D341Med (cell line): ENCODE measurements at places on chromosomes 3 and 15.

- DNase-seq = no peak
Measured at GRCh38 chr15:68725736-68726135, 95.0 kb downstream of the ANP32A start.

- DNase-seq = no peak
Measured at GRCh38 chr3:192187485-192188051, 539.8 kb downstream of the FGF12 start.

DNA sequence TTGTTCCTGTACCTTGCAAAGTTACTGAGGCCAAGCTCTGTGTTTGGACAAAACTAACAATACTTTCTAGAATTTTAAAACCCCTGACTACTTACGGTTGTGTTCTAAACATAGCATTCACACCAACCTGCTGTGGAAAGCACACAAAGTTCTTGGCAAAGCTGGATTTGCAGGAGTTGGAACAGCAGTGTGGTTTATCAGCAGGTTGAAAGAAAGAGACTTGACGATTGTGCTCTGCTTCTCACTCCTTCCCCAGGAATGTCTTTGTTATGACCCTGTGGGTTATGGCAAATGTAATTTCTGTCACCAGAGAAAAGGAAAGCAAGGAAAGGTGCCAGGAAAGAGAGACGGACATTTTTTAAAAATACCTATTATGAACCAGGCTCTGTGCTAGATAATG is 165.5 kb upstream of the TGFBR2 start:
- DNase-seq = no peak

DNA sequence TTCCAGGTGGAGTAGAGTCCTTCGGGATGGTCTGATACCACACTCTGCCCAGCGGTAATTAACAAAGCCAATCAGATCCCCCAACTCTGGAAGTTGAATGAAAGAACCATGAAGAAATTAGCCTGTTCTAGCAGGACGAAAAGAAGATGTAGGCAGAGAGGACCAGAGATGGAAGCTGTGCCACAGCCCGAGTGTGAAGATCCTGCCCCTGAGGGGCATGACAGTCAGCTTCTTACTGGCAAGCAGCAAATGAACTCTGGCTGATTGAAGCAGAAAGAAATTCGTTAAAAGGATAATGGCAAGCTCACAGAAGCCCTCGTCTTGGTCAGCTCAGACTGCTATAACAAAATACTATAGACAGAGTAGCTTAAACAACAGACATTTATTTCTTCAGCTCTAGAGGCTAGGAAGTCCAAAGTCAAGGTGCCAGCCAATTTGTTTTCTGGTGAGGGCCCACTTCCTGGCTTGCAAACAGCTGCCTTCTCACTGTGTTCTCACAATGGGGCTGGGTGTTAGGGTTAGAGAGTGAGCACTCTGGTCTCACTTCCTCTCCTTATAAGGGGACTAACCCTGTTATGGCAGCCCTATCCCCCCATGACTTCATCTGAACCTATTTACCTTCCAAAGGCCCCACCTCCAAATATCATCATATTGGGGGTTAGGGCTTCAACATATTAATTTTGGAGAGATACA is 307.1 kb downstream of the VPS13C start:
- no peak for DNase-seq

DNA sequence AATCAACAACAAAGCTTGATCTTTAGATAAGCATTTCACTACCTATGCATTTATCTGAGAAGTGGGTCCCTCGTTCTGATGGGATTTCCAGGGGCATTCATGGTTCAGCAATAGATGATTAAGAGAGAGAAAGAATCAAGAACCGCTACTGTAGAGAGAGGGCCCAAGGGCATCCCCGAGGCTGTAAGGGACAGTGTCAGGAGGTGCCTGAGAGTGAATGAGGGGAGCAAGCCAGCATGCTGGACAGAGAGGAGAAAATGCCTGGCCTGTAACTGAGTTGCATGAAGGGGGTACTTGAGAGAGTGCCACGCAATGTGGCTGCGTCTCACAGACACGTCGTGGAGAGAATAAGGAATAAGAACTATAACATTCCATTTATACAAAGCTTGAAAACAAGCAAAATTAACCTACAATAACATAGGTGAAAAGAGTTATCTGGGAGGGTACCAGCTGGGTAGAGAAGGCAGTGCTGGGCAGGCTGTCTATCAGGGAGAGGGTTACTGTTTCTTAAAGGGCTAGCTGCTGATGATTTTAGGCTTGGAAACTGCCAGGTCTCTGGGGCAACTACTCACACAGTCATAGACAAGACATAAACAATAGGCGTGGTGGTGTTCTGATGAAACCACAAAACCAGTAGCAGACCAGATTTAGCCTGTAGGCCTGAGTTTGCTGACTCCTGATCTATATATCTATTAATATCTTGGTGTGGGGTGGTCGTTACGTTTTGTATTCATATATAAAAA is 374.6 kb upstream of the CFAP20DC start:
- no peak for DNase-seq

DNA sequence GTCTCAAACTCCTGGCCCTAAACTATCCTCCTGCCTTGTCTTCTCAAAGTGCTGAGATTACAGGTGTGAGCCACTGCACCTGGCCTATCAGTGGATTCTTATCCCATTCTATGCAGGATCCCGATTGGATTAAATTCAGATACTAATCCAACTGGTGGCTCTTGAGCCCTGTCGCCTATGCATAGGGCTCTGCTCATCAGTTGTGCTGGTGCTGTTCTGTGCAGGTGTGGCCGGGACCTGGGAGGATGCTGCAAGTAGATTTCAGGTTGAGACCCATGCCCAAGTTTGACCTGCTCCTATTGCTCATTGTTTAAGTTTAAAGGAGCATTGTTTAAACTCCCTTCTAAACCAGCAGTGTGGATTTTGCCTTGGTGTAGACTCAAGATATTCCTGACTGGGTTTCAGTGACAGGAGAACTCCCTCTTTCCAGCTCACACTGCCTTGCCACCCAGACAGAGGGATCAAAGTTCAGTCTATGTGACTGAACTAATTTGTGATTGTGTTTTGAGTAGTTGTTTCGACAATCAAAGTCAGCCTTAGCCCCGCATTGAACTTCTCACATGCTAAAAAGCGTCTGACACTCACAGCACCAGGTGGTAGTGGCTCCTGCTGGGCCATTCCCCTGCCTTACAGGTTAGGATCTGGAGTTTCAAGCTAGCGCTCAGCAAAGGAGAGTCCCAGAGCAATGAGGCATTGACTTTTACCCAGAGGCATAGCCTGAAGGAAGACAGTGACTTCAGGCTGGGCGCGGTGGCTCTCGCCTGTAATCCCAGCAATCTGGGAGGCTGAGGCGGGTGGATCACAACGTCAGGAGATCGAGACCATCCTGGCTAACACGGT is 45.0 kb upstream of the PIK3CB start:
- DNase-seq = no peak

GRCh38 chr15:59548501-59549226 is 62.9 kb upstream of the GCNT3 start:
- DNase-seq = no peak

- no peak for DNase-seq
Measured at GRCh38 chr3:186909078-186909853, 21.1 kb upstream of the ST6GAL1 start.

DNA sequence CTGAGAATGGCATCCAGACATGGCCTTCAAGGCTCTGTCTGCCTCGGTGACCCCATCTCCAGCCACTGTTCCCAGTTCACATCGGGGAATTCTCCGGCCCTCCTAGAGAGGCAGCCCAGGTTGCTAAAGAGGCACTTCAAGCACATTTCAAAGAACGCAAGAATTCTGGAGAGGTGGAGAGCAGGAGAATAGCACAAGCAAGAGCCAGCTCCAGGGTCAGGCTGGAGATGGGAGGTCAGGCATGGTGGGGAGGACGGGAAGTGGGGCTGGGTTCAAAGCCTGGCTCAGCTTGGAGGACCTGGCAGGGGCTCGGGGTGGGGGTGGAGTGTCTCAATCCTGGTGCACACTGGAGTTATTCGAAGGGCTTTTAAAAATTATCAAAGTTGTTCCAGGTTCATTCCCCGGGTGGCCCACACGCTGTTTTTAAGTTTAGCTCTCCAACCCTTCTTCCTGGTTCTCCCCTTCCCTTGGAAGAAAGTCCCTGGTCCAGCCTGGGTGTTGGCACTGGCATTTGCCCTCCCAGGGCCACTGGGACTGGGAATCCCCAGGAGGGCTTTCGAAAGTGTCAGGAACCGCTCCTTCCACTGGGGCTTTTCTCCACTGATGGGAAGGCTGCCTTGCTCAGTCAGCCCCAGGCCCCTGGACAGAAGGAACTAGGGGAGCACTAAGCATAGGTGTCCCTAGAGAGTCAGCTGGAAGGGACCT is 35.8 kb downstream of the ZNF710 start:
- DNase-seq = no peak

DNA sequence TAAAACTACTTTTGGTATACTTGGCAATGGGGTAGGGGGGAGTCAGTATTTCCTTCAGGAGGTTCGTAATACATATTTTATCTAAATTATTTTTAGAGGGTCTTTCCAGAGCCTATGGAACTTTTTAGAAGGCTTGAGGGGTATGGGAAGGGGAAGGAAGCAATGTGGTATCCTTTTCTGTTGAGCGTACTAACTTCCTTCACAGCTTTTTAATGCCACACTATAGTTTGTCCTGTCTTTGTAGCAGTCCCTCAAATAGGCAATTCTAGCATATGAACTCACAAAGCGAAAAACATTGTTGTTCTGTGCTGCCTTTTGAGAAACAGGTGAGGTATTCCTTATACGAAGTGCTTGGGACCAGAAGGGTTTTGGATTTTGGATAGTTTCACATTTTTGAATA is 22.3 kb upstream of the P2RY13 start:
- DNase-seq = no peak

DNA sequence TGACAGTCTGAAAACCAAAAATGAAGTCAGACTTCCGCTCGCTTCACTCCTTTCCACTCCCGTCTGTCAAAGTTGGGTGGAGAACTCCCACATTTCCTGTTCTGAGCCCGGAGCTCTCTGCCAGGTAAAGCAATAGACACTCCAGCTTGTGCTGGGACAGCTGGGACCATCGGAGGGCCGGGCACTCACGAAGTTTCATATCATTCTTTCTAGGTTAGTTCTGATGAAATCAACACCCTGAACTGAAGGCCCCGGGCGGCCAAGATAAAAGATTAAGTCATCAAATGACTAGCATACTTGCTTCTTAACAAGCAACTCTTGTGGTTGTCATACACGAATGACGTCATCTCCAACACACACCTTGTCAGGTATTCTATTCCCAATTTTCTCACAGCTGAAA is 42.1 kb downstream of the MAGI1 start:
- DNase-seq = no peak

DNA sequence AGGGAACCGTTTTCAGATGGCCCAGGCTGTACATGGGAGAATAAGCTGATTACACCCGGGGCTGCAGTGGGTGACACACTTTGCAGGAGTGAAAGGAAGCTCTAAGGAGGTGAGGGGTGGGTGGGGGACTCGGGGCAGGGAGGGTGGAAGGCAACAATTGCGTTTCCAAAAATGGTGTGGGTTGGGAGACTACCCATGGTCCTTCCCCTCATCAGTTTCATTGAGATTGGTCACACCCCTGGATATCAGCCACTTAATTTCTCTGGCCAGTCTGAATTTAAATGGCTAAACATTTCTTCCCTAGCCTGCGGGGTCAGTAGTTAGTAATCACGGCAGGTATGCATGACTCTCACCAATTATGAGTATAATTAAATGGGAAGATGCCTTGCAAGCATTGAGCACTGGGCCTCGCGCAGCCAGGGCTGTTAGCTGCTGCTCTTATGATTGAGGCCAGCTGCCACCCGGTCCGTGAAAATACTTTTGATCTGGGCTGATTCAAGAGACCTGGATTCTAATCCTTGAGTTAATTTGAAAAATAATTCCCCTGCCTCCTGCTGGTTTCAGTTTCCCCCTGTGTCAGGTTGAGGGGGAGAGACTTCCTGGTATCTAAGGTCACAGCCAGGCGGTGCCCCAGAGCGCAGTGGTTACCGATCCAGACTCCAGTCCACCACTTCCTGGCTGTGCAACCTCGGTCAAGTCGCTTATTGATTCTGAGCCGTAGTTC is 23.3 kb downstream of the SLC6A6 start:
- DNase-seq = peak; percentile 69

GRCh38 chr3:188259596-188259995 is 105.6 kb downstream of the LPP start:
- DNase-seq = no peak

GRCh38 chr15:38149315-38149714 is 103.3 kb upstream of the SPRED1 start:
- no peak for DNase-seq

- no peak for DNase-seq
Measured at GRCh38 chr3:28039234-28039633, 202.2 kb upstream of the CMC1 start.

DNA sequence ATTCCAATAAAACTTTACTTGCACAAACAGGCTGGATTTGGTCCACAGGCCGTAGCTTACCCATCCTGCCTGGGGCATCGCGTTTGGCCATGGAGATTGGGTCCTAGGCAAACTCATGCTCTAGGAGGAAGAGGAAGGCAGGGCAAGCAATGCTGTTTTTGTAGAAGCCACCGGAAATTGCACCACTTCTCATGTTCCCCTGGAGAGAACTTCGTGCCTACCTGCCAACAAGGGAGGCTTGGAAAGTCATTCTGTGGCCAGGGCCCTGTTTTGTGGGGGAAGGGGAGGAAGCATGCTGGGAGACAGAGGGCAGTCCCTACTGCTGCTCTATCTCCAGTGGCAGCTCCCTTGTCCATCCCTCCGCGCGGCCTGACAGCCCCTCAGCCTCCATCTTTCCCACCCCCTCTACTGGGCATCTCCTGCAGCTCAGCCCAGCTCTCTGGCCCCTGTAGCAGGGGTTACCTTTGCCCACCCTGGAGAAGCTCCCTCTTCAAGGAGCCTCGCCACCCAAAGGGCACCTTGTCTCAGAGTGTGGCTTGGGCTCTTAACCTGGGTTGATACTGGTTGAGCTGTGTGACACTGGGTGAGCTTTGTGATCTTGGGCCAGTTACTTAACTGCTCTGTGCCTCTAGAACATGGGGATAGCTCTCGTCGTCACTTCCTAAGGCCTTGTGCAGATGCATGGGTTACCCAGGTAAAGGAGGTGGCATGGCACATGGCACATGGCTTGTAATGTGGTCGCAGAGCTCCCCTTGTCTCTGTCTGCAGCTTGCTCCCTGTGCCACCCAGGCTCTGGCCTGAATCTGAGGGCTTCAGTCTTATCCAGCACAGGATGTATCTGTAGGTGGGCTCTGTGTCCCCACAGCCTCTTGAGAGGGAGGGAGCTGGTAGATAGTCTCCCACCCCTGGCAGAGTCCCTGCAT is 6.1 kb downstream of the ABTB1 start:
- no peak for DNase-seq

GRCh38 chr3:122923611-122924010 is 104.0 kb downstream of the SEMA5B start:
- peak; percentile 85 for DNase-seq

DNA sequence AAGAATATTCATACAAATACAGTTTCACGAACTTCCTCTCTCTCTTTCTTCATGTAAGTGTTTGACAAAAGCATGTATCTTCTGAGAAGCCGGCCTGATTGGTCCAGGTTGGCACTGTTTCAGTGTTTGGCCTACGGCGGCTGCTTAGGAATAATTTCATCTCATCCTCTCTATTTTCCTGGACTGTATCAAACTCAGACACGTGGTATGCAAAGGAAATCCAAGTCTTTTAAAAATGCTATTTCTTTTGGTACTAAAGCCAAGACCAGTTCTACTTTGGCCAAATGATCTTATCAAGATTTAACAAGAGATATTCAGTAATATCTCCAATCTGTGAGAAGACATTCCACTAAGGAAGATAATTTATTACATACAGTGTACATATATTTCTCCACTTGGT is 152.8 kb downstream of the TIGIT start:
- DNase-seq = no peak
